Stimulated activated CD4-positive, alpha-beta T cell treated with anti-CD3 and anti-CD28 coated beads, Interleukin-1b, Interleukin-23, amount 100 ng/mL, for 4 hours (primary cell): ENCODE measurements at places on chromosomes 2 and 18.

DNA sequence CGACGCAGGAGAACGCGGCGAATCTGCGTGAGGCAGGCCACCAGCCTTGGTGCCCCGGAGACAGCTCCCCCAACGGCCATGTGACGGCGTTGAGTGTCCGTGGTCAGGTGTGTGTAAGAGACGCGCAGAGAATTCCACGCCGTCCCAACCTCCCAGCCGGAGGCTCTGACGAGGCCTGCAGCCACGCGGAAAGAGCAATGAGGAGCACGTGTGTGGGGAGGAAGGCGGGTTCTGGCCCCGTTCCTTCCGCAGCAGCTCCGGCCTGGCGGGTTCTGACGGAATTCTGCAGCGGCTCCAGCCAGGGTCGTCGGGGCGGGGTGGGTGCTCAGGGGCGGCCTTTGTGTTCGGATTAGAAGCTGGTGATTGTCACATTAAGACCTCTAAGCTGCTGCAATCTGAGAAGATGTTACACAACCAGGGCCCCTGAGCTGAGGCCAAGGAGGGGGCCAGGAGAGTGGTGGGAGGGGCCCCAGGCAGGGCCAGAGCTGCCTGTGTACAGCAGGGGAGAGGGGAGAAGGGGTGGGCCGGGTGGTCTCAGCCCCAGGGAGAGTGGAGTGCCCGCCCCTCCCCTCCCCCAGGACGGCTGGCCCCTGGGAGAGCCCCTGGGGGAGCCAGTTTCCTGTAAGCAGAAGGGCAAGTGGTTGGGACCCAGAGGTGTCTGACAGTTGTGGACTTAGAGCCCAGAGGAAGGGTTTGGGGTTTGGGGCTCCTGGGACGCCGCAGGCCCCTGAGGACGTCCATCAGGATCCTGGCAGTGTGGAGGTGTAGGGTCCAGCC, 5.1 kb upstream of the GAL3ST2 start:
- no peak for DNase-seq

DNA sequence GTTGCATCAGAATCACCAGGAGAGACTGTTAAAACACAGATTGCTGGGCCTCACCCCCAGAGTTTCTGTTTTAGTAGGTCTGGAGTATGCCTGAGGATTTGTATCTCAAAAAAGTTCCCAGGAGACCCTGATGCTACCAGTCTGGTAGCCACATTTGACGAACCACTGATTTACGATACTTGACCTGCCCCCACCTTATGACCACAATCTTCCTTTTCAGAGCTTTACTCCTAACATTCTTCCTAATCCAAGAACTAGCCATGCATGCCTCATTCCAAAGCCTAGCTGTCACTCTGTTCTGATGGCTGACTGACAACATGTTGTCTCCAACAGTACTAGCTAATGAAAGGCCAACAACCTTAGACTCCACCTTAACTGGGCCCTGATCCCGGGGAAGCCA, 191.4 kb downstream of the MBD2 start:
- no peak for DNase-seq

- DNase-seq, result no peak
Observed at GRCh38 chr2:33477473-33478468, 1.3 kb downstream of the RASGRP3 start.

- DNase-seq, result no peak
Observed at GRCh38 chr2:186299610-186300009, 186.4 kb upstream of the ZC3H15 start.

DNA sequence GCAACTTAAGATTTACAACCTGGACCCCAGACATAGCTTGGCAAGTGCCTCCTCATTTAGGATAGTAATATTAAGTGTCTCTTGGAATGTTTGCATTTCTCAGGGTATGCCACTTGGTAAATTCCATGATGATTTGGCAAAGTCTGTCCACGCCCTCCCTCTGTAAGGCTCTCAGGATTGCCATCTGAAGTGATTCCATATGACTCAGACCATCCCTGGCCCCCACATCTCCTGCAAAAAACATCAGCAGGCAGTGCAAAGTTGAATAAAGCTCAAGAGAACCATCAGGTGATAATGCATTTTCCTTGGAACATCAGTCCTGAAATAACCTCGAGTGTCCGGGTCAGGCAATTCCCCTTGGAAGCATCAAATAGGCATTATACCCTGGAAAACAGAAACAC, 27.1 kb upstream of the PIEZO2 start:
- DNase-seq, result no peak

DNA sequence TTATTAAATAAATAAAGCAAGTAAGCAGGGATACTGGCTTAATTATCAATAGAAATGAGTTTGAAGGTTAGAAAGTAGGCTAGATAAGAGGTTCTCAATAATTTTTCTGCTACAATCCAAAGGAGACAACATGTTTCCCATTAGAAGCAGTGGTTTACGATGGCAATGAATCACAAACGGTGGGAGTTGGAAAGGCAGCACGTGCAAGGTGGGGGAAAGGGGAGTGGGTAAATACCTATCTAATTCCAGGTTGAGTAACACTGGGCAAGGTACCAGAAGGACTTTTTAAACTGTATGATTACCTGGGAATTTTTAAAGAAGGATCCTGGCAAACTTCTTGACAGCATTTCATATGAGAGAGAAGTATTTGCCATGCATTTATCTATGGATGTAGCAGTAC, 289.9 kb downstream of the NBAS start:
- DNase-seq, result no peak

GRCh38 chr2:74292751-74293150, 50.5 kb downstream of the SLC4A5 start:
- DNase-seq, result no peak

DNA sequence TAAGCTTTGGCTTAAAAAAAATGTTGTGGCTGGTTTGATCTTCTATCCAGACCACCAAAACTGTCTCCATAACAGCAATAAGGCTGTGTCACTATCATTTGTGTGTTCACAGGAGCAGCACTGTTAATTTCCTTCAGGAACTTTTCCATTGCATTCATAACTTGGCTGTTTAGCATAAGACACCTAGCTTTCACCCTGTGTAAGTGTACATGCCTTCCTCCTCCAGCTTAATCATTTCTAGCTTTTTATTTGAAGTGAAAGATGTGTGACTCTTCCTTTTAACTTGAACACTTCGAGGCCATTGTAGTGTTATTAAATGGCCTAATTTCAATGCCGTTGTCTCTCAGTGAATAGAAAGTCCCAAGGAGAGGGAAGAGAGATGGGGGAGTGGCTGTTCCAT, 352.9 kb upstream of the VWC2L start:
- DNase-seq, result no peak

DNA sequence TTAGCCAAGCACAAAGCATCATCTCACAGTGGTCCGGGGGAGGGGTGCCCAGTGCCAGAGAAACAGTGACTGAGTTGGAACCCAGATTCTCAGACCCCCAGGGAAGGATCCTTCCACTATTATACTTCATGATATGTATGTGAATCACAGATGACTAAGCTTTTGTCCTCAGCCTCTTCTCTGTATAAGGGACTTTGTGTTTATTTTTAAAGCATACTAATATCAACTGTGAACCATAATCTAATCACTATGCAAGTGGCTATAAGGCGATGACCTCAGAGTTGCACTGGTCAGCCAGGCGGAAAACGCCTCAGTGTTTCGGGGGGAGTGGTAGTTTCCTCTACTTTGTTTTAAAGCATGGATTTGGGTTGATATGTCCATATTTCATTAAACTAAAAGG, 160.4 kb upstream of the TMEM200C start:
- no peak for DNase-seq

DNA sequence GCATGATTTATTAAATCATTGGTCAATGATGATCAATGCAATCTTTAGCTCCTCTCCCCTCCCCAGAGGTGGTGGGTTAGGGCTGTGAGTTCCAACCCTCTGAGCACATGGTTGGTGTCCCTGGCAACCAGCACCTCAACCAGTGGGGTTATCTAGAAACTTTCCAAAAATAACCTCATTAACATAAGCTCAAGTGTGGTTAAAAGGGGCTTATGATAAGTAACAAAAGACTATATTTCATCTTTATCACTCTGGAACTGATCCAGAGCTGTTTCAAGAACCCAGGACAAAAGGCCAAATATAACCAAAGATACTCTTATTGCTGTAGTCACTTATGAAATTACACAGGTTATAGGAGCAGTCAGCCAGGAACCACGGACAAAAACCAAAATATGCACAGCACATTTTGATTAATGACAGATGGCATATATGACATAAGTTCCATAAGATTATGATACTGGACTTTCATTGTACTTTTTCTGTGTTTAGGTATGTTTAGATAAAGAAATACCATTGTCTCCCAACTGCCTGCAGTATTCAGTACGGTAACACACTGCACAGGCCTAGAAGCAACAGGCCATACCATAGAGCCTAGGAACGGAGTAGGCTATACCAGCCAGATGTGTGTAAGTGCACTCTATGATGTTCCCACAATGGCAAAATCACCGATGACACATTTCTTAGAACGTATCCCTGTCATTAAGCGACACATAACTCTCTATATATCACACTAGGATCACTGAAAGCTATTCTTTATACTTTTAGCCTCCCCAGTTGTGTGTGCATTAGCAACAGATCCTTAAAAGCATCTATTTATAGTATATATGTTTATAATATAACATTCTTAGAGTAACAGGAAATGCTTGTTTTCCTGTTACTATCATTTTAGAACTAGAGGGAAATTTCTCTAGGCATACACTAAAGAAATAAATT, 31.9 kb downstream of the KIDINS220 start:
- DNase-seq, result no peak
